ENCODE measurements at places on chromosomes 4 and X.

DNA sequence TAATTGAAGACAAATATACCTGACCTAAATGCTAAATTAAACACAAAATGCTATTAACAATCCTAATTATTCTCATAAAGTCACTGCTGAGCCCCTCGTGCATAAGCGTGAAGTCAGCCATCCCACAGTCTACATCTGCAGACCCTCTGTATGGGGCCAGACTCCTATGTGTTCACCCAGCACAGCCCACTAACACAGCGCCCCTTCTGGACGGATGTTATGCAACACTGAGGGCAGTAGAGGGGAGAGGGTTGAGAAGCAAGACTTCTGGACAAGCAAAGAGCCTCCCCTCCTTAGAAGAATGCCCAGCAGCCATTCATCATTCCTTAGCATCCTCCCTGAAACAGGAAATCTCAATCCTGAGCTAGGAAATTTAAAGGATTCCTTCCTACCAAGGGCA lies 7.9 kb downstream of the TRPC3 start:
- no peak for DNase-seq

GRCh38 chrX:53005327-53005726 lies 43.3 kb upstream of the GPR173 start:
- DNase-seq: no peak

GRCh38 chr4:57364255-57364654 lies 254.1 kb upstream of the IGFBP7 start:
- no peak for DNase-seq

GRCh38 chr4:109942292-109942926 lies 29.7 kb downstream of the EGF start:
- no peak for DNase-seq

- no peak for DNase-seq
These were observed 473 bp upstream of the USP51 start for GRCh38 chrX:55490121-55490520.

DNA sequence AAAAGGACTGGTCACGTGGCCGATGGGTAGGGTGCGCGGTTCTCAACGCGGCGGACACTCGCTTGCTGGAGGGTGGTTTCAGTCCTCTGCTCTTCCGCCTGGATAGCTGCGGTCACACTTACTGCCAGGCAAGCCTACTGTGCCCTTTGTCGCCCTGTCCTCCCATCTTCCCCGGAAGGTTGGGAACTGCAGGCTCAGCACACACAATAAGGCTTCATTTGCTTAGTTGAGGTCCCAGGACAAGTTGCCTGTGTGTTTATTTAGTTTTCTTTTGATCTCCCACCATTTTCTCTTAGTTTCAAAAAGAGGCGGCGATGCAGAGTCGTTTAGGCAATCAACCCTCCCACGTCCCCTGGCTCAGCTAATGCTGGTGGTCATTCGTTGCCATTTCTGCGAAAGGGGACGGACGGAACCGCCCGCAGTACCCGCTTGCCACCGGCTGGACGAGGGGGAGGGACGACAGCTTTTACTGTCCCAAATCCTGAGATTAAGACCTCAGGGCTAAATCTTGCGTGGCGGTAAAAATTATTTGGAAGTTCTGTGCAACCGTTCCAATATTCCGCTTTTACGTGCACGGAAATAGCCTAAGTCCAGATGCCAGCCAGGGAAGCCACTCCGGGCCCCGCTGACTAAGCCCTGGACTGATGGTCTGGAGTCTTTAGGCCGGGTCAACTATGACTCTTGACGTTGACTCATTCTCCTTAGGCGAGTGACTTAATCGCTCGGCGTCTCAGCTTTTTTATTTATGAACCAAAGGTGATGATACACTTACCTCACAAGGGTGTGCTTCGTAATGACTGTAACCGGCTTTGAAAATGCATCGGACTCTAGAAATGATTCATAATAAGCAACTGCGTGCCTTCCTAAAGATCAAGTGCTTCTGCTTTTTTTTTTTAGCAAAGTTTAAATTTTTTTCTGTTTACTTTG lies 671 bp upstream of the EIF4E start:
- DNase-seq: peak; percentile 48

GRCh38 chrX:42954880-42955279 lies 176.9 kb upstream of the PPP1R2C start:
- DNase-seq: no peak

DNA sequence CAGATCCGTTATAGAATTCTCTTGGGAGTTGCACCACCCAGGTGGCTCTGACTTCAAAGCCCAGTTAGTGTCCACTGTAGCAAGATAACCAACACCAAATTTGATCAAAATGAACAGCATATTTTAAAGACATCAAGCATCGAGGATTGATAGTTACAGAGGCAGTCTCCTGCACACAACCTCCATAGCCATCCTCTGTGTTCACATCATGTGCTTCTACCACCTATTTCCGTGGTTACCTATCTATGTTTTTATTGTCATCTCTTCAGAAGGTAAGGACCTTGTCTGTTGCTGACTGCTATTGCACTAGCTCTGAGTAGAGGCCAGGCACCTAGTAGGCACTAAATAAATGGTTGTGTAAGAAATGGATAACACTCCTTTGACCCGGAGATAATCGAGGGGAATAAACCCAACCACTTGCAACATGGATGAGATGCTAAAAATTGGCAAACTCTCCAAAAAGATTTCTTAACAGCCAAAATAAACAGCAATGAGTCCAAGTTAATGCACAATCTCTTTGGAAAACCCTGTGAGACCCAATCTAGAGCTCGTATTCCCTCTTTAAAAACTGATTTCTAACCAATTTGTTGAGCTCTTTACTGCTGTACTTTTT lies 14.7 kb upstream of the C1QTNF7 start:
- no peak for DNase-seq

DNA sequence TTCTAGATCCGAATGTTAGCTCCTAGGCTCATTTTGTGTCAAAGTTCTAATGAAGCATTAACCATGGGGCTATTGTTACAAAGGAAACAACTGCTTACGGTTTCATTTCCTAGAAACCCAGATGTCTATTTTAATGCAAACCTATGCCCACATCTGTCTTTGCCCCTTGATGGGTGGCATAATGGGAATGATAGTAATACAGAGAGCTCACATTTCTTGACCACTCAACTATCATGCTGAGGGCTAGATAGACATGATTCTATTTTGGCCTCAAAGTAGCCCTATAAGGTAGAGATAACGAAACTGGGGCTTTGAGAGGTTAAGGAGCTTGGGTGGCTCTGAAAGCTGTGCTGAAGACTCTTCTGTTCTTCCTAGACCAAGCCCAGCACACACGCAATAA lies 1.9 kb downstream of the TLR7 start:
- DNase-seq: no peak

DNA sequence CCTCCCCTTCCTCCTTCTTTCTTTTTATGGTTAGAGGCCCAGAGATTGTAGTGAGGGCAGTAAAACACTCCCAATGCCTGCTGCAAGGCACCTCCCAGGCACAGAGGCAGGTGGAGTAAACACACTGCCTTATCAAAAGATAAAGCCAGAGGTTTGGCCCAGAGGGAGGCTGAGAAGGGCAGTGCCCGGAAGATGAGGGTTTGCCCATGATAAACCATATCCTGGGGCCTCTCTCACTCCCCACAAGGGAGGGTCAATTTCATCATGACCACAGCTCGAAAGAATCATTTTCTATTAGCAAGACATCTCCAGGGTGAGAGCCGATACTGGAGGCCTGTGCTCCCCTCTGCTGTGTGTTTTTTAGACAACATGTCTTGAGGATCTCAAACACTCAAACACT lies 98.5 kb upstream of the FAM9C start:
- DNase-seq: no peak

DNA sequence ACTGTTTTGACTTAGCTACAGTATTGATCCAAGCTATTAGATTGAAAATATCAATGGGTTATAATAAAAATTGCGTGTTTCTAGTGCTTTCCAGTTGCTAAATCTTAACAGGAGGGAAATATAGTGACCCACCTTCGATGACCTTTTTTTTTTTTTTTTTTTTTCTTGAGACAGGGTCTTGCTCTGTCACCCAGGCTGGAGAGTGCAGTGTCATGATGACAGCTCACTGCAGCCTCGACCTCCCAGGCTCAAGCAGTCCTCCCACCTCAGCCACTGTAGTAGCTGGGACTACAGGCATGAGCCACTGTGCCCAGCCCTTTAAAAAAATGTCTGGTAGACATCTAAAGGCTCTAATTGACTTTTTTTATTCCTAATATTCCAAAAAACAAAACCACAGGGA lies 3.8 kb upstream of the ASB5 start:
- DNase-seq: no peak

DNA sequence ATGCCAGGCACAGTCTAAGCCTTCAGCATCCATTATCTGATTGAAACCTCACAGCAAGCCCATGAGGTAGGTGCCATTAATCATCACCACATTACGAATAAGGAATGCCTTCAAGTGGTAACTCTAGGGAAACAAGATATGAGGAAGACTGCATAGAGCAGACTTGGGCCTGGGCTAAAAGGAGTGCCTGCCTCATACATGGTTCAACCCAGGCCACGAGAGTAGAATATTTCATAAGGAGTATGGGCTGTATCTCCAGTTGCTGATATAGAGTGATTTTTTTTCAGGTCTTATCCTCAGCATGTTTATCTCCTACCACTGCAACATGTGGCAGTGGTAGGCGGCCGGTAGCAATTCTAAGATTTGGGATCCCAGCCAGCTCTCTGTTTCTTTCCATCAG lies 51.7 kb downstream of the ATP11C start:
- DNase-seq: no peak

DNA sequence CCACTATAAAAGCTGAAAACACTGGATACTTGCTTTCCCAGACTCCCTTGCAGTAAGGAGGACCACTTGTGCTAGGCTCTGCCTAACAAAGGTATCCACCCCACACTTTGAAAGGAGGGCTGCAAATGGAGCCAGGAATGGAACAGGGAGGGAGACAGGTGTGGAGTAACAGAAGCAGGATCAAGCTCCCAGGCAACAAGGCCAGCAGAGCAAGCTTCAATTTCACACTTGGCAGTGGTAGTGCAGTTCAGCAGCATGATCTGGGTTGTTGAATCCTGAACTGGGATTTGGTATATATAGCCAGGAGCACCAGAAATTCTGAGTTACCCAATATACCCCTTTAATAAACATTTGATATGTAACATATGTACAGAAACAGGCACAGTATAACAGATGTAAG lies 9.8 kb downstream of the LAMP2 start:
- DNase-seq: no peak

DNA sequence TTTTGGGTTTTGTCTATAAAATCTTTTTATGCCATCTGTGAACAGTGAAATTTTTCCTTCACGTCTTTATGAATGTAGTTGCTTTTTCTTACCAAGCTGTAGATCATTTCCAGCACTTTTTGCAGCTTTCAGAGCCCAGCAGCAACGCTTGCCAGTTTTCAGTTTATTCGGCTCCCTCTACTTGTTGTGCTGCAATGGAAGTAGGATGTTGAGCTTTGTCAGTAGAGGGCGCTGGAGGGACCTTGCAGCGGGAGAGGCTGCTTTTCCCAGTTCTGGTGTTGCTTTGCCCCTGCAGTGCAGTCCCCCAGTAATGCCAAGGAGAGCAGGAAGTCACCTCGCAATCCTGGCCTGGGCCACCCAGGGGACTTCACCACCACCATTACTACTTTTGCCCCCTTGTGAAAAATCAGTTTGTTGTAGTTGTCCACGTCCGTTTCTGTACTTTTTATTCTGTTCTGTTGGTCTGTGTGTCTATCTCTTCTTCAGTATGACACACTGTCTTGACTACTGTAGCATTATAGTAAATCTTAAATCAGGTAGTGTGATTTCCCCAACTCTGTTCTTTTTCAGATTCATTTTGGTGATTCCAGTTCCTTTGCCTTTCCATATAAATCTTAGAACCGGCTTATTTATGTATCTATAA lies 21.8 kb downstream of the CMC4 start:
- DNase-seq: no peak

DNA sequence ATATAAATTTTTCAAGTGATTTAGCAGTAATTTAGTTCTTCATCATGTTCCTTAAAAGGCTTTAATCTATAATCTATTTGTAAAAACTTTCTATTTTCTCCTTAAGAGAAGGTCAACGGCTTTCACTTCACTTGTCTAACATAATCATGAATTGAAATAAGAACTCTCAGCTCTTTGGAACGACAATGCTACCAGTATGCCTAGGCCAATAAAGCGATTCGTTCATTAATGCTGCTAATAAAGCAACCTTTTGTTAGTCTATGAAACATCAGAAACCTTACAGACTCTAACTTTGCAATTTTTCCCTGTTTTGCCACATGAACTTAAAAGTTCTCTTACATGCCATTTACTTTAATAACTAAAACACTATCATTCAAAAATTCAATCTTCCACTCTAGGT lies 47.6 kb downstream of the FBXW7 start:
- no peak for DNase-seq

DNA sequence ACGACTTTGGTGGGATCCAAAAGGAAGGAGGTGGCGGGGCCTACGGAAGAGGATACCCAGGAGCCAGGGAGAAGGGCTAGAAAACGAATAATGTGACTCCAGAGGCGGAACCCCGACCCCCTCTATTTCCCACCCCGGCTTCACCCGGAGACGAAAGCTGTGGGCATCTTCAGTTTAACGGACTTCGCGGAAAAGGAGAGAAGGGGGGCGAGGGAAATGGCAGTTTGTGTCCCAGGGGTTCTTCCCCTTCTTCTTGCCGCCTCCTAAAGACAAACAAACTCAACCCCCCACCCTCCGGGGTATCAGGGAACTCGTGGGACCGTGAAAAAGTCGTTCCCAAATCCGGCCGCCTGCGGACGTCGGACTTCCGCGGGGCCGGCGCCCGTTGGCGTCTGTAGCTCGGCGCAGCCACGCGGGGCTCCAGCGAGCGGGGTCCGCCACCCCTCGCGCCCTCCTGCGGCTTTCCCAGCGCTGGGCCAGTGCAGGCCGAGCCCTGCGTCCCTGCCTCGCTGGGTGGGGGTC lies 3.6 kb upstream of the LEF1 start:
- DNase-seq: peak; percentile 22

GRCh38 chr4:174375422-174375821 lies 91.7 kb downstream of the CEP44 start:
- DNase-seq: no peak

All from activated B cell treated with CpG ODN at 0.5 μM for 24 hours (primary cell).